Stimulated activated CD8-positive, alpha-beta memory T cell treated with anti-CD3 and anti-CD28 coated beads, Interleukin-12 subunit alpha, Interleukin-12 subunit beta, amount 100 ng/mL, for 4 hours (primary cell): ENCODE measurements at places on chromosomes 2 and 18.

GRCh38 chr2:28868611-28869010 is 1.5 kb downstream of the TRMT61B start:
- DNase-seq, result no peak

- no peak for DNase-seq
These were observed 15.5 kb downstream of the SPATS2L start for GRCh38 chr2:200321780-200322534.

DNA sequence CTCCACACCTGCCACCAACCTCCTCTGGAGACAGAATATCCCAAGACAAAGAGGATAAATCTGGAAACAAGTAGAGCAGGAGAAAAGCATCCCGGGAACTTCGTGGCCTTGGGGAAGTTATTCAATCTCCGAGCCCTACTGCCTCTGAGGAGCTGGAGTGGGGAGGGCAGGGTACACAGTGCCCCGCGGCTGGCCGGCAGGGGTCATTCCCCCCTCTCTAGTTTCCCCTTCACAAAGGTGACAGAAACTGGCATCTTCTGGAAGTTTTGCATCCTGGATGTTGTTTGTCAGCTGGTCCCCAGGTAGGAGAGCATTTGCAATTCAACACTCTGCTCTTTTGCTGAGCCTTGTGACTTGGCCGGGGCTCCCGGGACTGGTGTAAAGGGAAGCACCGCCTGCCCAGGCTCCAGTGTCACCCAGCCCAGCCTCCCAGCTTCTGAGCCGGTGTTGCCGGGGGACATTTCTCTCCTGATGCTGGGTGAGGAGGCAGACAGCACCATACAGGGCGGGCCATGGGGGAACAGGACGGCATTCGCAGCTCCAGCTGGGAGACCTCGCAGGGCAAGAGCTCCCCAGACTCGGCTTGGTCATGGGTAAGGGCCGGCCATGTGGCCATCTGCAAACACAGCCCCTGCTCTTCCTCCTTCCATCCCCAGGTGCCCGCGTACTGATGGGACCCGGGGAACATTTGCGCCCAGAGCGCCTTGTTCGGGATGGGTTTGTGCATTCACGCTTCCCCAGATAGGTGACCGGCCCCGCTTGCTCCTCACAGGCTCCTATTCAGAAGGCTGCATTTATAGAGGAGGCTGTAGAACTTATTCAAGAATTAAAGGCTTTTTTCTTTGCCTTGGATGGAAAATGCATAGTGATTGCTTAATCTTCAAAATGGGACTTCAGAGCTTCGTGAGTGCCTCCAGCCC is 7.4 kb upstream of the NTSR2 start:
- DNase-seq, result no peak

DNA sequence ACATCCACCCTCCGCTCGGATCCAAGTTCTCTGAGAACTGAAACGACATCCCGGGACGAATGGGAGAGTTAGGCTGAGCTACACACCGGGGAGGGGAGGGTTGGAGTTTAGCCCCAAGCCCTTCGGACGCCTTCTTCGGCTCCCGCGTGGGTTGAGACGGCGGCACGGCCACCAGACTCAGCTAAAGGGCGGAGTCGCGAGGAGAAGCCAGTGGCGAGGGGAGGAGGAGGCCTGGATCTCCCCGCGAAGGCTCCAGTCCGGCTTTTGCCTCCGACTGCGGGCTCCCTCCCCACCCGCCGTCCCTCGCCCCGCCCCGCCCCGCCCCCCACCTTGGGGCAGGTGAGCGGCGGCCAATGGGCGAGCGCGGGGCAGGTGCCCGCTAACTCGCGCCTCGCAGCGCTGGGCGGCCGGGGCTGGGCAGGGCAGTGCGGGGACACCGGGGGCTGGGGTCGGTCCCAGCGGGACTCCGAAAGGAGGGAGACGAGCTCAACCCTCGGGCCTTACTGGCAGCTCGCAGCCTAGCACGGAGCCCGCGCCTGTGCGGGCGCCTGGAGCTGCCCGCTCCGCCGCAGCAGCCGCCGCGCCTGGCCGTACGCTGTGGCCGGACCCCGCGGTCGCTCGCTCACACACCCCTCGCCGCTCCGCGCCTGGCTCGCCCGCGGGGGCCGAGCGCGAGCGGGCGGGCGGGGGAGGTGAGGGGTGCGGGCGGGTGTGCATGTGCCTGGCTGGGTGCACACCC is at the start of gene EMX1:
Gene EMX1 (plus strand): TSS at position 382 of the 739 bp plus-strand sequence. CDS start 334 bp downstream, at position 716.
- no peak for DNase-seq
